Esophagus squamous epithelium (tissue), 5 donors: ENCODE measurements at places on chromosomes 3 and 15.

DNA sequence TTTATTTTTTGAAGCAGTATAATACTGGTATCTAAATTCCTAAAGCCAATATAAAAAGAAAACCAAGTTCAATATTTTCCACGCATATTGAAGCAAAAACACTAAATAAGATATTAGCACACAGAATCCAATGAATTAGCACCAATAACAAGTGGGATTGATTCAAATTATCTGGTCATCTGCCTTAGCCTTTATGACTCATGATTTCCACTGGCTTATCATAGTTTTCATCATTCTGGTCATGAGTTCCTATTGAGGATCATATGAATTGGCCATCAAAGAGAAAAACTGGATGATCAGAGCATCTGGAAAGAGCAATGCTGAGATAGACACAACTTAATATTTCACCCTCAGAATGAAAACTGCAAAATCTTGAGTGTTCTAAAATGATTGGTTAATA is 809.9 kb downstream of the MCTP2 start:
- no peak overlapping the region for H3K4me3 ChIP-seq
- no peaks in the 10 kb centered on the region for H3K4me1 ChIP-seq
- no peaks in the 10 kb centered on the region for H3K36me3 ChIP-seq
- H3K27me3 ChIP-seq = no peaks in the 10 kb centered on the region
- H3K27ac ChIP-seq = no peak overlapping the region
- DNase-seq = no peak

- H3K4me1 ChIP-seq = no peaks in the 10 kb centered on the region
- no peak for DNase-seq
- no peaks in the 10 kb centered on the region for H3K27me3 ChIP-seq
- H3K36me3 ChIP-seq = no peaks in the 10 kb centered on the region
- H3K4me3 ChIP-seq = no peak overlapping the region
- H3K27ac ChIP-seq = no peak overlapping the region
Measured at GRCh38 chr3:109132801-109133473, 3.6 kb upstream of the C3orf85 start.

GRCh38 chr15:51132384-51133139 is 37.9 kb upstream of the TNFAIP8L3 start:
- no peak overlapping the region for H3K4me3 ChIP-seq
- no peaks in the 10 kb centered on the region for H3K36me3 ChIP-seq
- peaks cover 8% of the 10 kb centered on the region for H3K4me1 ChIP-seq
- H3K27me3 ChIP-seq = no peaks in the 10 kb centered on the region
- no peak for DNase-seq

DNA sequence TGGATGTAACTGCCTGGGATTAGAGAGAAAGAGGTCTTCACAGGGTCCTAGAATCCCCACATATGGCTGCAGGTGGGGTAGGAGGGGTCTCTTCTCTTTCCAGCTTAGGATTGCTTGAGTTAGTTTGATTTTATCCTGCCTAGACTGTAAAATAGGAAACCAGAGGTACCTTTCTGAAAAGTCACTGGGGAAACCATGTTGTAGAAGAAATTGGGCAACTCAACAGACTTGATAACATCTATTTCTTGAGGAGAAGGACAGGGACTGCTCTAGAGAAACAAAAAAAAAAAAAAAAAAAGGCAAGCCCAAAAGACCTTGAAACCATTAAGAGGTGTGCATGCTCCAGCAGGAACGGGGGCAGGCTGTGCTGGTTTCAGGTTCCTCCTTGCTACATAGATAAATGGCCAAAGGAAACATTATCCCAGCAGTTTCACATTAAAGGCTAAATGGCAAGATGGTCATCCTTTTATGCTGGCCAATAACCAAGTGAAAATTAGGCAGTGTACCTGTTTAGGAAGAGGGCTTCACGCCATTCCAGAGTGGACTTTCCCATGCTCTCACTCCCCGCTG is 116.1 kb downstream of the ALDH1A2 start:
- DNase-seq = no peak
- H3K27ac ChIP-seq = no peak overlapping the region
- H3K36me3 ChIP-seq = no peaks in the 10 kb centered on the region
- no peaks in the 10 kb centered on the region for H3K4me1 ChIP-seq
- H3K27me3 ChIP-seq = no peaks in the 10 kb centered on the region

- H3K4me3 ChIP-seq = no peak overlapping the region
- no peak overlapping the region for H3K27ac ChIP-seq
- DNase-seq = no peak
Measured at GRCh38 chr3:192986379-192986778, 68.7 kb upstream of the MB21D2 start.

DNA sequence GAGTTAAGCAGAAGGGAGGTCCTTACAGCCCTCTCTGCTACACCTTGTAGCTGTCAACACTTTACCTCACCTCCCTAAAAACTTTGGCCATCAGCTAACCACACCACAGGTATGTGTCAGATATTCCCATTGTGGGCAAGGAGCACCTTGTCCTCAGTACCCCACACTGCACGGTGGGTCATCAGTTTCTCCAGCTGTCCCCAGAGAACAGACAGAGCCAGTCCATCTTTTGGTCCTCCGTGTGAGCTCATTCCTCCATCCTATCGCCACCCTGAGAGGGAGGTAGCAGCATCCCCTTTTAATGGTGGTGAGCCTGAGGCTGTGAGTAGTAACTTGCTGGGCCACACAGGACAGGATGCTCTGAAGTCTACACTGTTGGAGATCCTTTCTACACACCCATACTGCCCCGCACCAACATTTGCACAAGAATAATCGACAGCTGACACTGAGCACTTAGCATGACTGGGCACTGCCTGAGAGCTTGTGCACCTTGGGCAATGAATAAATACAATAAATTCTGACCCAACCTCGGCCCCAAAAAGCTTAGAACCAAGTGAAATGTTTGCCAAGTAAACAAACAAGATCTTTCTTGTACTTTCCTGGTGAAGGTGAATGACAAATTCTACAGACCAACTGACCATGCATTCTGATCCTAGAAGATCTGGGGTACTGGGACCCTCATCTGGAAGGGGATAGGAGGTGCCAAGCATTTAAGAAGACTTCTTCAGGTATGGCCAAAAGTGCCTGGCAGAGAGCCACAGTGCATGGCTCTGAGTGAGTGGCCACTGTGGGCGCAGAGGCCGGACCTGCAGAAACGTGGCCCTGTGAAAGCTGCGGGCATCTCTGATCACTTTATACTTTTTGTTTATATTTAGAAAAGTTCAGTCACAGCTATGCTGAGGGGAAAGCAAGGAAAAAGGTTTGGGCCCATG is 6.9 kb downstream of the CHCHD4 start:
- no peaks in the 10 kb centered on the region for H3K36me3 ChIP-seq
- no peak for DNase-seq
- no peak overlapping the region for H3K27ac ChIP-seq
- H3K4me3 ChIP-seq = no peak overlapping the region
- peaks cover 16% of the 10 kb centered on the region for H3K4me1 ChIP-seq
- H3K27me3 ChIP-seq = no peaks in the 10 kb centered on the region

DNA sequence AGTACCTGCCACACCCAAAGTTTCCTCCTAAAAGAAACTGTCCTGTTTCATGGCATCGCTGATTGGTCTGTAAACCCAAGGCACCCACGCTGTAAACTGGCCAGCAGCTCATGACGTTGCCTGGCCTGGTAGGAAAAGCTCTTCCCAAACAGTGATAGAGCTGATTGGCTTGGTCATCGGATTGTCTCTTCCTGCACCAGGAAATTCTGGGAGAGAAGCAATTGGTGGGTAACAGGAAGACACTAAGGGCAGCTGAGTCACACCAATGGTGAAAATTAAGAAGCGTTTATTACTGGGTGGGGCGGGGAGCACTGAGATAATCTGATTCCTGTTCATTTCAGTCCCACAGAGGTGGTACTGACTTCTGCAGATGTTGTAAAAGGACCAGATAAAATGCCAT is 31.0 kb downstream of the KLHL6 start:
- peaks cover under 1% of the 10 kb centered on the region for H3K27me3 ChIP-seq
- H3K27ac ChIP-seq = no peak overlapping the region
- no peak for DNase-seq
- no peak overlapping the region for H3K4me3 ChIP-seq

DNA sequence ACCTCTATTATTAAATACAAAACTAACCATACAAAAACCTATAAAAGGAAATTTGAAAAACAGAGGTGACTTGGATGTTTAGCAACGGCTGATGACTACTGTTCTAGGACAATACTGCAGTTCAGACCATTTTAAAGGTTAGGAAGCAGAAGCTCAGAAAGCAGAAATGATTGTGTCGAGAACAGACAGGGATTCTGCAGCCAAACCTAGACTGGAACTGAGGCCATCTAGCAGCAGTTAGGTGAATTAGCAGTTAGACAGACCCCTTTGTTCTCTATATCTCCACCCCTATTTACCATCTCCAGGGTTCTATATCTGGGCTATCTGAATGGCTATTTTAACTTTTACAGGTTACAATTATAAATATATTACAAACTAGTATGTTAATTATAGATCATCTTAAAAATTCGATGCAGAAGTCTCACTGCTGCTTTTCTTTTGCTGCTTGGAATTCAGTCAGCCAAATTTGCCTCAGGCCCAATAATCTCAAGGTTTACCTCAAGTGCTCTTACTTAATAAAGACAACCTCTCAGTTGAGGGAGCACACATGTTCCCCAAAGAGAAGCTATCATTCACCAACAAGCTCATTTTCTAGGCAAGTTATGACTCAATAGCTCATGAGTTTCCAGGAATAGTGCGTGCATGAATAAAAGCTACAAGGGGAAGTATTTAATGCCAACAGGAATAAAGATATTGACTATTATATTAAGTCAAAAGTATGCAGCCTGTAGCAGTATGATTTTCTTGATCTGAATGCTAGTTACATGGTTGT is 9.3 kb upstream of the IL1RAP start:
- H3K36me3 ChIP-seq = no peaks in the 10 kb centered on the region
- no peaks in the 10 kb centered on the region for H3K4me1 ChIP-seq
- H3K4me3 ChIP-seq = no peak overlapping the region
- no peaks in the 10 kb centered on the region for H3K27me3 ChIP-seq
- no peak overlapping the region for H3K27ac ChIP-seq

- DNase-seq = no peak
- no peak overlapping the region for H3K4me3 ChIP-seq
- peaks cover 38% of the 10 kb centered on the region for H3K36me3 ChIP-seq
- H3K4me1 ChIP-seq = no peaks in the 10 kb centered on the region
- H3K27me3 ChIP-seq = no peaks in the 10 kb centered on the region
- no peak overlapping the region for H3K27ac ChIP-seq
Measured at GRCh38 chr3:107772016-107772415, 249.3 kb downstream of the BBX start.

DNA sequence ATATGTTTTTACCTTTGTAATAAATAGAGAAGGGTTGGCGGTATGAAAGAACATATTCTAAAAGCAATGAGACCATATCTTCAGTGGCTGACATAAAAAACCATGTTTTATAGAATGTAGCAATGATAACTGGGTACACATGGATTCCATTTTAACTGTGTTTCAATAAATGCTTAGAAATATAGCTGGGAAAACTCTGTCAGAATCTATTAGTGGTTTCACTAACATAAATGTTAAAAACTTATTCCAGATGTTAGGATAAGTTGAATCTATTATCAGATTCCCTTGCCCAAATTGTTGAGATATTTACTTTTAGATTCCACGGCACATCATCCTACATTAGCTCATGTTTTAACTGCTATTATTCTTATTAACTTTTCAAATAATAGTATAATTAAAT is 772.2 kb upstream of the ALCAM start:
- no peaks in the 10 kb centered on the region for H3K27me3 ChIP-seq
- no peaks in the 10 kb centered on the region for H3K36me3 ChIP-seq
- DNase-seq = no peak
- H3K4me3 ChIP-seq = no peak overlapping the region

GRCh38 chr3:157518881-157519280 is 15.7 kb upstream of the VEPH1 start:
- no peak overlapping the region for H3K27ac ChIP-seq
- no peaks in the 10 kb centered on the region for H3K36me3 ChIP-seq
- no peaks in the 10 kb centered on the region for H3K27me3 ChIP-seq
- no peak for DNase-seq
- H3K4me3 ChIP-seq = no peak overlapping the region

- H3K27ac ChIP-seq = no peak overlapping the region
- H3K27me3 ChIP-seq = no peaks in the 10 kb centered on the region
- no peak overlapping the region for H3K4me3 ChIP-seq
- no peak for DNase-seq
- H3K4me1 ChIP-seq = peaks cover 9% of the 10 kb centered on the region
Measured at GRCh38 chr3:139325551-139325950, 18.3 kb upstream of the MRPS22 start.

GRCh38 chr3:78660957-78661356 is 1106.8 kb downstream of the ROBO1 start:
- H3K4me1 ChIP-seq = peaks cover 3% of the 10 kb centered on the region
- no peaks in the 10 kb centered on the region for H3K27me3 ChIP-seq
- H3K4me3 ChIP-seq = no peak overlapping the region
